ENCODE measurements at places on chromosomes 6 and 20.

- no peak for DNase-seq
These were observed 17.5 kb downstream of the PTPRA start for GRCh38 chr20:2890742-2891141.

DNA sequence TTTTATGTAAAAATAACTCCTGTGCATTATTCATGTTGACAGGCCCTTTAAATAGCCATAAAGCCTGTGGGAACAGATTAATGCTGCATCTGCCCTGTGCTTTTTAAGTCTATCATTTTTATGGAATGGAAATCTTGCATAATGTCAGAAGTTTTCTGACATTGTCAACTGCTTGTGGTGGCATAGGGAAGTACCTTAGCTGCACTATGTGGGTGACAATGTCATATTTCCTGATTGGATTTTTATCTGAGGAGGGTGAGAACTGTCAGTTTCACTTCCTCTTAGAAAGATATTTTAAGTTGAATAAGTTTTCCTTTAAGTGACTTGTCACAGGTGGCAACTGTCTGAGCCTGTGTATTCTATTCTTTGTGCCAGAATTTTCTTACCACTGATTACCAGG, 267.9 kb downstream of the PLCB1 start:
- DNase-seq: no peak

- DNase-seq: no peak
These were observed 54.2 kb upstream of the VSTM2L start for GRCh38 chr20:37848706-37849105.

GRCh38 chr6:151307501-151307900, 67.7 kb downstream of the AKAP12 start:
- no peak for DNase-seq

DNA sequence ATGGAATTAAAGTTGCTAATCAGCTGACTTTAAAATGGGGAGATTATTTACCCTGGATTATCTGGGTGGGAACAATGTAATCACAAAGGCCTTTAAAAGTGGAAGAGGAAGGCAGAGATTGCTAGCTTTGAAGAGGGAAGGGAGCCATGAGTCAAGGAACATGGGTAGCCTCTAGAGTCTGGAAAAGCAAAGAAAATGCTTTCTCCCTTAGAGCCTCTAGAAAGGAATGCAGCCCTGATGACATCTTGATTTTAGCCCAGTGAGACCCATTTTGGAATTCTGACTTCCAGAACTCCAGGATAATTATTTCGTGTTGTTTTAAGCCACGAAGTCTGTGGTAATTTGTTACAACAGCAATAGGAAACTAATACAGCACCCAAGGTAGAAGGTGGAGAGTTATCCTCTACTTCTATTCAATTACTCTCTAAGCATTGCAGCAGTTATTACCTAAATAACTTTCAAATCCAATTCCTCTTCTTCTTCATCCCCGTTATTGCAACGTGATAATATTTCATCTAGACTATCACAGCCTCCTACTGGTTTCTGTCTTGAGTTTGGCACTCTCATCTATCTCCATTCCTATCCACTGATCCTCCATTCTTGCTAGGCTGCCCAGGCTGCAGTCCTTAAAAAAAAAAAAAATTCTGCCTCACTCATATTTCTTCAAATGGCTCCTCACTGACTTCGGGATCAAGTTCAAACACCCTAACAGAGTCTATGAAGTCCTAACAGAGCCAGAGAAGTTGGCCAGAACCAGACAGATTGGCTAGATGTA, 224.3 kb downstream of the BTBD9 start:
- no peak for DNase-seq

- no peak for DNase-seq
These were observed 6.7 kb downstream of the FLOT1 start for GRCh38 chr6:30735668-30736314.

DNA sequence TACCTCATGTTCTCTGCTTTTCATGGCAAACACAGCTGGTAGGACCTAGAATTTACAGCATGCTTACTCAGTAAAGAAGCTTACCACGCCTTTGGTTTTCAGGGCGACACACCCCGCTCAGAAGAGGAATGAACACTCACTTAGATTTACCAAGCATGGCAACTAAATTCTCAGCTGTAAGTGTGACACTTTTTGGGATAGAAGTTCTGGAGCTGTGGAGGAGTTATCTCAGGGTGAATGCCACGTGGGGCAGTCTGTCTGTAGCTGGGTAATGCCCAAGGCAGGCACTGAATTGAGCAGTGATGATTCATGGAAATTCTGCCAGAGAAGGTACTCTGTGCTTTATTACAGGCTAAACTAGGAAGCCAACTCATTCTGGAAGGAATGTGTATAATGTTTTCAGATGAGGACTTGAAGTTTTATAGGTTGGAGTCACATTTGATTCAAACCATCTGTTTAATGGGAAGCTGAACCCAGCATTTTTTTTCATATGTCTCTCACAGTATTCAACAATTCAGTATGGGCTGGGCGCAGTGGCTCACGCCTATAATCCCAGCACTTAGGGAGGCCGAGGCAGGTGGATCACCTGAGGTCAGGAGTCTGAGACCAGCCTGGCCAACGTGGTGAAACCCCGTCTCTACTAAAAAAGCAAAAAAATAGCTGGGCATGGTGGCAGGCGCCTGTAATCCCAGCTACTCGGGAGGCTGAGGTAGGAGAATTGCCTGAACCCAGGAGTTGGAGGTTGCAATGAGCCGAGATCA, 3.5 kb upstream of the PRIM2 start:
- DNase-seq: peak; percentile 36

GRCh38 chr6:133248241-133249001, 7.3 kb downstream of the EYA4 start:
- DNase-seq: no peak

DNA sequence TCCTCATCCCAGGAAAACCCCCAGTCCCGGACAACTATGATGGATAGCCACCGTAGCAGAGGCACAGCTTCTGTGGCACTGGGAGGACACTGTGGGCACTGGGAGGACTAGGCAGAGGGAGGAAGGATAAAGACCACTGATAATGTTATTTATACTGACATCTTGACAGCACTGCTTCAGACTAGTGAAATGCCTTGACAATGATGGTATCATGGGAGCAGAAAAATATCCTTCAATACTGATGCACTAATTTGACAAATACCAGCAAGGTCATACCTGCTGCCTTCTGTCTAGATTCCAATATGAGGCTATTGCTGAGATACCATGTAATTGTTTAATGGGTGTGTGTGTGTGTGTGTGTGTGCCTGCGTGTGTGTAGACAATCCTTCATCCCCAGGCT, 148.6 kb downstream of the PHACTR1 start:
- no peak for DNase-seq

DNA sequence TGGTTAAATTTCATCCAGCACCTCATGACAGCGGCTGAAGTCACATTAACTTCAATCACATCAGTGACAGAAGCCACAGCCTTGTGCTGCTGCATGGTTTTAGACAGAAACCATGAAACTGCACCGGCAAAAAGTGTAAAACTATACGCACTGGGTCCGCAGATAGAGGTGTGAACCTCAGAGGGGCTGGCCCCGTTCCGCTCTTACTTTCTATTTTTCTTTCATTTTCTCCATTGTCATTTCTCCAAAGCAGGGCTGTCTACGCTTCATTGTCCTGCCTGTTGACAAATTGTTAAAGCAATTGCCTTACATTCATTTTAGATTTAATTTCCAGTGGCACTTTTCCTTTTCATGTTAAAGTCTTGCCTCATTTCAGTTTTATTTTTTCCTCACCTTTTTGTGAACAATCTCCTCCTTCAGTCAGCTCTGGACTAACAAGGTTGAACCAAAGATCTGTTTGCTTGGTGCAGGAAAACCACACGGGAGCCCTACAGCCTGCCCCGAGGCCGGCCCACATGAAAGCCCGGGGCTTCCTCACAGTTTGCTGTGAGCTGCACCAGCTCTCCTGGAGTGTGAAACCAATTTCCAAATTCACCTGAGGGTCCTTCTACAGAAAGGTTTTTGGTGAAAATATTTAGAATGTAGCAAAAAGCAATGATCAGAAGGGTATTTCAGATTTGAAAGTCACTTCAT, 63.7 kb downstream of the PRR18 start:
- DNase-seq: no peak

GRCh38 chr6:123458218-123458617, 178.5 kb downstream of the TRDN start:
- no peak for DNase-seq

- no peak for DNase-seq
These were observed 113.7 kb upstream of the GGTLC1 start for GRCh38 chr20:24102290-24102689.
